ENCODE measurements at places on chromosomes 2 and 18.

- no peak for DNase-seq
Measured at GRCh38 chr18:44370861-44371260, 309.8 kb upstream of the SETBP1 start.

- DNase-seq: no peak
Measured at GRCh38 chr2:207135340-207135739, 30.4 kb downstream of the KLF7 start.

- no peak for DNase-seq
Measured at GRCh38 chr2:21356086-21356856, 232.5 kb downstream of the TDRD15 start.

DNA sequence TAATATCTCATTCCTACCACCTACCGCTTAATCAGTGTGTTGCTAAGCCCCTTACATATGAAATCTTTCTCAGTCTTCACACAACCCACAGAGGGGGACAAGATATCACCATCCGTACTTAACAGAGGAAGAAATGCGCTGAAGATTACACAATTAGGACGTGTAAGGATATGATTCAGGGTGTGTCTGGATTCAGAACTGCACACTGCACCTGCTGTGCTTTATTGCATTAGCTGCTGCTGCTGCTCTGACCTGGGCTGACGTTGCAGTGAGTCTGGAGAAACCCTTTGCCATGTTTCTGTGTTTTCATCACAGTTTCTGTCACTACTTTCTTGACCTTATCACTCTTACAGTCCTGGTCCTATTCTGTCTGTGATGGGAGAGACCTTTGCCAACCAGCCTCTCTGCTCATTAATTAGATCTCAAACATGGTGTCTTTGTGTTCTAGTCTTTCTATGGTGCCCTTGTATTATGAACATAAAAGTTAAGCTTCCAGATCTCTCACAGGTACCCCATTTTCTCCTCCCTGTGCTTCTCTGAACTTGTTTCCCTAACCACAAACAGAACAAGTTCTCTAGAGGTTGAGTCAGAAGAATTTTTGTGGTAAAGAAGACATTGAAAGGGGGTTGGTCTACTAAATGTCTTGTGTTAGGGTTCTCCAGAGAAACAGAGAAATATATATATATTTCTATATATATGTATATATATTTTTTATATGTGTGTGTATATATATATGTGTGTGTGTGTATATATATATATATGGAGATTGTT, 92.9 kb upstream of the CYP1B1 start:
- DNase-seq: no peak

GRCh38 chr2:17857021-17857420, 21.4 kb upstream of the KCNS3 start:
- peak; percentile 68 for DNase-seq

DNA sequence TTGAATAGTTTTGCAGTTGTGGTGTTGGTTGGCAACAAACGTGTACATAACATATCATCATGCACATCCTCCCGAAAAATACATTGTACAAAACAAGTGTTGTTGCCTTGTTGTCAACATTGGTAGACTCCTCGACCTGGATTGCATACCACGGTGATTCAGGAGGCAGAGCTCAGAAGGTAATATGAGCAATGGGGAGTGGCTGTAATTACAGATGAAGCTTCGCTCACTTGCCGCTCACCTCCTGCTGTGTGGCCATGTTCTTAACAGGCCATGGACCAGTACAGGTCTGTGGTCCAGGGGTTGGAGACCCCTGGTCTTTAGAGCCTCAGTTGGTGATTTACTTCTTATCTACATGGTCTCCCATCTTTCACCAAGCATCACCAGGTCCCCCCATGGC, 1423.2 kb upstream of the NXPH2 start:
- no peak for DNase-seq

DNA sequence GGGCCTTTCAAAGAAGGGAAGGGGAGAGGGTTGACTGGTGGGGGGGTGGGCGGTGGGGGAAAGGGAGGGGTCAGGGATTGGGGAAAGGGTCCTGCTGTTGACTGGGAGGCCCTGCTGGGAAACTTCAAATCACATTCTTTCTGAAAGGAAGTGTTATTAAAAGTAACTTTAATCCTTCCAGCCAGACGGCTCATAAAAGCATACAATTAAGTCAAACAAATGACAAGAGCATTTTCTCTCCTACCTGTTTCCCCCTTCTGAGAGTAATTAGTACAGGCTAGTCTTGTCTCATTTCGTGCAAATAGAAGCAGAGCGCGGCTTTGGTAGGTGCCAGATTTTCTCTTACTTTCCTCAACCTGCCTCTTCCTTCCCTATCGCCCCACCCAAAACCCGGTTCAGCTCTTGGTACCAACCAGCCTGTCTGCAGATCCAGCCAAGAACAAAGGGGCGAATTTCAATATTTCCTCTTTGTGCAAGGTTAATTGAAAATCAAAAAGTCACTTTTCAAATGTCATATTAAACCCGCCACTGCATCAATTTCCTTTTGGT, 2112.6 kb upstream of the PIK3C3 start:
- DNase-seq: no peak

All from head of caudate nucleus (tissue), 42 donors.